SJSA1 (cell line): ENCODE measurements at places on chromosomes 5 and 9. TPM values are rescaled to one million over a fixed set of nuclear protein-coding genes. Genes with fewer than 3 reads are reported as not detected.
A peak's percentile ranks its signal among the peaks of the same experiment; 100 is the strongest.

GRCh38 chr9:95189251-95190098 lies 128.0 kb downstream of the FANCC start:
- peak; percentile 52 for DNase-seq

GRCh38 chr9:114989600-114990410 lies 59.4 kb upstream of the TNFSF8 start:
- DNase-seq: no peak

- no peak for DNase-seq
Measured at GRCh38 chr5:112127861-112128260, 291.2 kb downstream of the EPB41L4A start.

GRCh38 chr9:112050544-112051475 lies 124.3 kb downstream of the SUSD1 start:
- DNase-seq: peak; percentile 88

- no peak for DNase-seq
Measured at GRCh38 chr5:27594141-27594540, 555.8 kb upstream of the CDH9 start.

GRCh38 chr5:122774519-122774860 lies 390 bp upstream of the SNX2 start:
- no peak for DNase-seq

DNA sequence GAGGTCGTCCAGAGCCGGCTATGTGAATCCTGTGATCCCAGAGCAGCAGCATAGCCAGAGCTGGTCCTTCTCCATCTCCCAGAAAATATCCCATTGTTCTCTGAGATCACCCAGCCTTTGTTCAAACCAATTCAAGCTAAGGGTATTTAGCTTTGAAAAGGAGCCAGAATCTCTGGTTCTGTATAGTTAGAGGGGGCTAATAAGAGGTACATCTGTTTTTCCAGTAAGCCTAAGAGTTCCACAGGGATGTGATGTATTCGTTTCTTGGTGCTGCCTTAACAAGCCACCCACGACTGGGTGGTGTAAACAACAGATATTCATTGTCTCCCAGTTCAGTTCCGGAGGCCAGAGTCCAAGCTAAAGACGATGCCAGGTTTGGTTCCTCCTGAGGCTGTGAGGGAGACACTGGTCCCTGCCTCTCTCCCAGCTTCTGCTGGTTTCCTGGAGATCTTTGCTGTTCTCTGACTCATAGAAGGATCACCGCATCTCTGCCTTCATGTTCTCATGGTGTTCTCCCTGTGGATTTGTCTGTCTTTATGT lies 344.8 kb downstream of the MTRR start:
- DNase-seq: no peak

- peak; percentile 58 for DNase-seq
Measured at GRCh38 chr9:116337015-116337414, 183.4 kb downstream of the PAPPA start.

DNA sequence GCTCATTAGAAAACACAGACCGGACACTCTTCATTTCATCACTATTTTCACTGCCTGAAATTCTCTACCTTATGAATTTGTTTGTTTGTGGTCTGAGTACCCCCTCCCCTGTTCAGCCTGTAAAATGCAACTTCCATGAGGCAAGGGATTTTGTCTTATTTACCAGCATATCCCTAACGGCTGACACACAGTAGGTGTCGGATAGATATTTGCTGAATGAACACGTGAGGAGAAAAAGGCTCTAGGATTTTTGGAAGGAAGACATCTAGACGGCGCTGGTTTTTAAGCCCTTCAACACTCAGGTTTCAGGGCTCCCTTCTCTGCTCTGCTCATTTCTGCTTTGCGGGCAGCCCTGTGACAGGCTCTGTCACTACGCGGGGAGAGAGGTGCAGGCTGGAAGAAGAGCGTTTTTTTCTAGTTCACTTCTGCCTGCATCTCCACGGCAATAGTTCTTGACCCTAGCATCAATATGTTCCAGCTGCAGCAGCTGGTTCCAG lies 41.0 kb downstream of the KCNMB1 start:
- DNase-seq: no peak

- no peak for DNase-seq
Measured at GRCh38 chr5:10424124-10424731, 17.5 kb upstream of the ROPN1L start.

DNA sequence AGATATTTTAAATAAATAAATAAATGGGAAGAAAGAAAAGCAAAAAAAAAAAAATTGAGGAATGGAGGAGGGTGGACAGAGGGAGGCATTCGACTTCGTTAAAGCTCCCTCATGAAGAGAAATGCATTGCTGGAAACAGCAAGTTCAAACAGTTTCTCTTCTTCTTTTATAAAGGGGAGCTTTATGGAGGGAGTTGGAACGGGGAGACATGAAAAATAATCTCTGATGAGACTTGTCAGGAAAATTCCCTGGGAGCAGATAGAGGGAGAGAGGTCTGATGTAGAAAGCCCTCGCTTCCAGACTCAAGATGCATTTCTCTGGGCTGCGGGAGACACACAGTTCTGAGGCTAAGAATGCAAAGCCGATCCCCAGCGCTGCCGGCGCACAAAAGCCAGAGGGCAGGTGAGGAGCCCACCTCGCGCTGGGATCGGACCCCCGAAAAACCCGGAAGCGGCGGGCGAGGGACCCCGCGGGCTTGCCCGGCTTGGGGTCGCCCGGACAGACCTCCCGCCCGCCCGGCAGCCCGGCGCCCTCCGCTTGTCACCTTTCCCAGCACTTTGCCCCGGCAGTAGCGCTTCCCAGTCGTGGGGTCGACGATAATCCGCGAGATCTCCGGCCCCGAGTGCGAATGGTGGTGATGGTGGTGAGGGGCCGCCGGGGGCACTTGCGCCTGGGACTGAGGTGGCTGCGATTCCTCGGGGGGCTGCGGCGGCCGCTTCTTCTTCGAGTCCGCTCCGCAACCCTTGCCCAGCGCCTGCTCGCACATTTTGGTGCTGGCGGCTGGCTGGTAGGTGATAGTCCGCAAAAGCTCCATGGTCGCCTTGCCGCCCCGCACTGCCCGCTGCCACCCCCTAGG lies 512 bp downstream of the PLK2 start:
- peak; percentile 69 for DNase-seq

DNA sequence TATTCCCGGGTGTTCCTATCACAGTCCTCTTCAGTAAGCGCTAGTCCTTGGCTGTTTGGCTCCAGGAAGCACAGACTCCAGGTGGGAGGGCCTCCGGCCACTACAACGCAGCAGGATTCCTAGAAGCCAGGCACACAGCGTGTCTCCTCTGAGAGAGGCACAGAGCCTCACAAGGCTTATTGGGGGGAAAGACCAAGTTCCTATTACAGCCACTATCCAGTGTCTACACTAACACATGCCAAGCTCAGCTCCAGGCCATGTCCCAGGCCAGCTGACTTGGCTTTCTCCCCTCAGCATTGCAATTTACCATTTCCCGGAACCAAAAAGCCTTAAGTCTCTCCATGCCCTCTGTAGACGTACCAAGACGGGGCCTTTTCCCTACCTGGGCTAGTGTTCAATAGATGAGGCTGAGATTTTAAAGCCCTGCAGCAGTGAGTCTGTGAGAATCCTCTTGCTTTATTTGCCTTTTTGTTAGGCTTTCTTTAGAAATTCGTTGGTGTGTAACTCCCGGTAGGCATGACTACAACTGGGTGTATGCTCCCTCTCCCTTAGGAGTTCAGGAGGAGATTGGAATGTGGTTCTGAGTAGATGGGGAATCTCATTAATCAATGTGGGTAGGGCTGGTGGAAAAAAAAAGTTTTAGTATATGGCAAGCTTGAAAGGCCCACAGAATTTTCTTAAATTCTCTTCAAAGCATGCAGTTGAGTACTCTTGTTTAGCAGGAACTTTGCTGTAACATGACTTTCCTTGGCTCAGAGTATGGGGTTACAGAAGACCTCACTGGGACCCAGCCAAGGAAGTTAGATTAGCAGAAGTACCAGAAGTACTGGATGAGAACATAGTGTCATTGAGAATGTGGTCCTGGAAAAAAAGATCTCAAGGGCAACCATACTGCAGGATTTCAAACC lies 84.3 kb upstream of the SLC1A3 start:
- no peak for DNase-seq

DNA sequence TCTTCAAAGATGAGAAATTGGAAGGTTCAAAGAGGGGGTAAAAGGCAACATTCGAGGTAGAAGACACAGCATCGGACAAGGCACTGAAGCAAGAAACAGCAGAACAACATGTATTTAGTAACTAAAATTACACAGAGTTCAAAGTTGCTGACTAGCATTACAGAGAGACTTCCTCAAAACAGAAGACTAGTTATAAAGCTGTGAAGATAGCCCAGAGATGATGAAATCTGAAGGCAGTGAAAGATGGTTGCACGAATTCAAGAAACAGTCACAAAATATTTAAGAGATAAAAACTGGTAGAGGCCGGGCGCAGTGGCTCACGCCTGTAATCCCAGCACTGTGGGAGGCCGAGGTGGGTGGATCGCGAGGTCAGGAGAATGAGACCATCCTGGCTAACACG lies 16.3 kb downstream of the MAPKAP1 start:
- no peak for DNase-seq

- no peak for DNase-seq
Measured at GRCh38 chr9:5760338-5760737, 72.6 kb downstream of the ERMP1 start.

DNA sequence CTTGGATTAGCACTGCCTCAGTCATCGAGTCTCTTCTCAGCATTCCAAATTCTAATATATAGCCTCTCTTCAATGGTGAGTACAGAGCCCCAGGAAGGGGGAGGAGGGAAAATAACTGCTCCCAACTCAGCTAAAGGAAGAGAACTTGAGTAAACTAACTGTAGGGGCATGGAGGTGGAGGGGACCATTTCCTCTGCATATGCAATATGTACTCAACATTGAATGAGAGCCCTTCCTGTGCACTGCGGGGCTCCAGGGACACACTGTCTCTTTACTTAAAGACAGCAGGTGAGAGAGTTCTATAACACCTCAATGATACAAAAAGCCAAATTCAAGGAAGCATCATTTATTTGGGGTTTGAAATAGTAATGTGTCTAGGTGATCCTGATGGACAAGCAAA lies 75.1 kb downstream of the GNAQ start:
- no peak for DNase-seq

The FAXDC2 gene
- total RNA-seq: 0.32 TPM in 1 of 2 replicates, not detected in the other

The KCNT1 gene
- not detected in 2 replicates for total RNA-seq

The NR2F1-AS1 gene
- 6.0 and 9.2 TPM in 2 replicates for total RNA-seq

The ANKRD34B gene
- total RNA-seq: not detected in 2 replicates

The MARVELD2 gene
- 0.13 and 0.16 TPM in 2 replicates for total RNA-seq

The GABRA6 gene
- not detected in 2 replicates for total RNA-seq

The GZMA gene
- not detected in 2 replicates for total RNA-seq
